Suppressor macrophage (primary cell): ENCODE measurements at places on chromosomes 1 and 21.

DNA sequence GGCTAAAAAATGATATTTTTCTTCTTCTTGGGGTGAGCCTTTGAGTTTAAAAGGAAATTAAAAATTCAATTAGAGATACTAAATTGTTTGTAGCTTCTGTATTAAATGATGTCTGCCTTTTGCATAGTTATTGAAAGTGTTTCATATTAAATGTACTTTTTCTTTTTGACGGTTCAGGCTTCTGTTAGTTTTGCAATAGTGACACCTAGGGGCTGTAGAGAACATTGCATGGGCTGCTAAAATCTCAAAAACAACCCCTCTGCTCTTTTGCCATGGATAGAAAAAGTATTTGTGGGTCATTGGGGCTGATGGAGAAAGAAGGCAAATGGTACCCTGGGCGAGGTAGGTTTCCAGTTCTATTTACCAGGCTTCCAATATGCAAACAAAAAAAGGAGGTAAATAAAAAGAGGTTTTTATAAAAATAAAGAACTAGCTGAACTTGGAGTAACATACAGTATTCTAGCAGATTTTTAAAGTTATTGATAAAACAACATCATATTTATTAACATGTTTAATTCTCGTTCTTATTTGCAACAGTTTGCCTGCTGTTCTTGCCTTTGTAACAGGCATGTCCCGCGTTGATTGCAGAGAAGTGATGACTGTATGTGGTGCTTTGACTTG is 115.4 kb upstream of the HOOK1 start:
- peak; percentile 85 for DNase-seq

GRCh38 chr1:17596186-17596585 is 56.7 kb downstream of the ARHGEF10L start:
- DNase-seq = no peak

- peak; percentile 67 for DNase-seq
Measured at GRCh38 chr1:111334169-111334568, 43.5 kb downstream of the CHIA start.

GRCh38 chr1:116808848-116809508 is 54.7 kb downstream of the CD2 start:
- no peak for DNase-seq

GRCh38 chr1:235999259-235999925 is 65.5 kb downstream of the NID1 start:
- DNase-seq = no peak

- no peak for DNase-seq
Measured at GRCh38 chr1:197041486-197042353, 25.3 kb downstream of the F13B start.

- DNase-seq = no peak
Measured at GRCh38 chr1:38088366-38088765, 41.8 kb upstream of the POU3F1 start.

GRCh38 chr1:1967879-1968278 is 35.7 kb downstream of the CFAP74 start:
- DNase-seq = no peak

DNA sequence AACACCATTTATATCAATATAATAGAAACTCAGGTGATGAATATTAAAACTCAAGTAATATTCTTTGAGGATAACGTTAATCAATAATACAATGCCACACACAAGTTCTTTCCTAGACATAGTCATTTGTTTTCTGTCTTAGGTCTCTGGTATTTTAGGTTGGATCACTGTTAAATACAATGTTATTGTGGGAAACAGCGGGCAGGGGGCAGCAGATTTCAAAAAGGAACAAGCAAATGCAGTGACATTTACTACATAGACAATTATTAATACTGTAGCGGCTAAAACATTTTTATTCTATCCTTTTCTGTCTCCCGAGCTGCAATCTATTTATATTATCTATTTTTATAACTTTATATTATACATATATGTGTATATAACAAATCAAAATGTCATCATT is 186.4 kb upstream of the ZNHIT6 start:
- DNase-seq = peak; percentile 58

DNA sequence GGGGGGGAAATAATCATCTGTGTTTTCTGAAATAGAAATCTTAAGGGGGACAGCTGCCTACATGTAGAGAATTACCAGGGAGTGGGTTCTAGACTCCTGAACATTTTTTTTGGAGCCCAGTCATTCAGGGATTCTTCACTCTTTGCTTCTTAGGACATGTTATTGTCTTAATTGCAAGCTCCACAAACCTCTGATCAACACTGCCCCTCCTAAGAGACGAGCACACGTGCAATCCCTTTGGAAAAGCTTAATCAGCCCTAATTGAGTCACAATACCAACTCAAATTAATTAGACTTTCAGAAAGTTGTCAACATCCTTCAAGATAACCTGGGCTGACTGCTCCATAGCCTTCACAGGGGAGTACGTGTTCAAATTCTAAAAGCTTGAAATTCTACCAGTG is 21.4 kb downstream of the RGS8 start:
- DNase-seq = no peak

DNA sequence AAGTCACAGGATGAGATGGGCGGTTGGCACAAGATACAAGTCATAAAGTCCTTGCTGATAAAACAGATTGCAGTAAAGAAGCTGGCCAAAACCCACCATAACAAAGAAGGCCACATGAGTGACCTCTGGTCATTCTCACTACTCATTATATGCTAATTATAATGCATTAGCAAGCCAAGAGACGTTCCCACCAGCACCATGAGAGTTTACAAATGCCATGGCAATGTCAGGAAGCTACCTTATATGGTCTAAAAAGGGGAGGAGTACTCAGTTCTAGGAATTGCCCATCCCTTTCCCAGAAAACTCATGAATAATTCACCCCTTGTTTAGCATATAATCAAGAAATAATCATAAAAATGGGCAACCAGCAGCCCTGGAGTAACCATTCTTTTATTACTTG is 74.9 kb upstream of the APP start:
- DNase-seq = no peak

DNA sequence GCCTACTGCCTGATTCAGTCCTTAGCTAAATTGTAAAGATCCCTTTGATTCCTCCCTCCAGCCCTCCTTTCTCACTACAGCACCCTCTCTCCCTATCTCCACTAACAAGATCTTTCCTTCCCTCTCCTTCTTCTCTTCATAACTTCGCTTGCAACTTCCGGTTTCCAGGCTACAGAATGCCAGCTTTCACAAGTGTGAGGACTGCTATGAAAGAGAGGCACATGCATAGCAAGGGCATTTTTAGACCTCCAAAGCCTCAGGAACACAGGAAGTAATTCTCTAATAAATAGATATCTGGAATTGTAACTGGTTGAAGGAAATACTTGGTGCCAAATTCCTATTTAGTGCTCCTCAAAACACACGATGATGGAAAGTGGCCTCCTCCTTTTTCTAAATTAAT is 196.7 kb downstream of the HLX start:
- peak; percentile 26 for DNase-seq

- DNase-seq = no peak
Measured at GRCh38 chr1:20115916-20116315, 3.4 kb downstream of the PLA2G2D start.

DNA sequence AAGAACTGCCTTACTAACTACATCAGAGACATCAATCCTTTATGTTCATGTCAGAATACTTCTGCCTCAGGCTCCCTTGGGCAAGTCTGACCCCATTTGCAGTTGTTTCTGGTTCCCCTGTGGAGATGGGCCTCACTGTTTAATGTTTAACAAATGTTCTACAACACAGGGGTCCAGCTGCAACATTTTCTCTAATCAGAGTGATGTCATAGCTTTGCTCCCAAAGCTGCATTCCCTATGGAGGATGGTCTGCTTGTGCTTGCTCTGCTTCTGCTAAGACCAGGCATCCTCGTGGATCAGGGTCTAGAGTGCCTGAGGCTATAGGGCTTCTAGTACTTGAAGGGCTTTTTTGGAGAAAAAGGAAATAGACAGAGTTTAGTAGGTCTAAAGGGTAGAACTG is 1071.2 kb downstream of the TTLL7 start:
- DNase-seq = no peak

DNA sequence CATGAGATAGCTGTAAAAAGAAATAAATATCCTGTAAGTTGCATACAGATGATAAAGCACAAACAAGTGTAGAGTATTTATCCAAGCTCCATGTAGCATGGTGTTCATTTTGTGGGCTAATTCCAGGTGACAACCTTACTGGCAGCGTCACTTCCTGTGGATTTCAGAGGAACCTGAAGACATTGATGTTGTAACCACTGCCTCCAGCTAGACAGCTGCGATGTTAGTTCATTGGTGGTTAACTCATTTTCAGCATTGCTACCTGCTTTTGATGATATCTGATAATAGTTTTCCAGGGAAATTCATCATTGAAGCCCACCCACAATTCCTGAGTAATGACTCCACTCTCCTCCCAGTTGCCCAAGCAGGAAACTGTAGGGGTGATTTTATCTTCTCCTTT is 3.0 kb downstream of the HSD3B1 start:
- DNase-seq = no peak

DNA sequence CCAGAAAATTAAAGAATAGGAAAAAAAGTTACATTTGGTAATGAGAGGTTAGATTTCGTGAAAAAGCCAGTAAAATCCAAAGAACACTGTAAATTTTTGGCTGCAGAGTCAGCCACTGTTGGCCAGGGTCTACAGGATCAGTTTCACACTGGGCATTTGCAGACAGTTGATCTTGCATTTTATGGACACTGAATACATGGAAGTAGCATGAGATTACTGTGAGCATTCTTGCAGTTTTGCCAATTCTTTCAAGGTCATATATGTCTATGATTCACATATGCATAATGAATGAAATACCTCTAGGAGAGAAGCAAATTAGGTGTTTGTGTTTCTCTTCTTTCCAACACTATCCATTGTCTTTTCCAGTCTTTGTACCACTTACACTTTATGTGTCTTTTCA is 200.8 kb upstream of the DPYD start:
- no peak for DNase-seq

DNA sequence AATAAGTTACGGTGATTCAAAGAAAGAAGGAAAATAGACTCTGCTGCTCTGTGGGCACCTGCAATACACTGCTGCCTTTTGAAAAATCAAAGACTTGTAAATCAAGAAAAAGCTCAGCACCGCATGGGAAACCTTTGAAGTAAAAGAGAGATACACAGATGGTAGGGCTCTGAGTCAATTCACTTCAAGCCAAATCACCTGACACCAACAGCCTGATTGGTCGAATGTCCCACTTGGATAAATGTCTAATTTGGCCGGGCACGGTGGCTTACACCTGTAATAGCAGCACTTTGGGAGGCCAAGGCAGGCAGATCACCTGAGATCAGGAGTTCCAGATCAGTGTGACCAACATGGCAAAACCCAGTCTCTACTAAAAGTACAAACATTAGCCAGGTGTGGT is 19.2 kb upstream of the RCAN3 start:
- DNase-seq = no peak

DNA sequence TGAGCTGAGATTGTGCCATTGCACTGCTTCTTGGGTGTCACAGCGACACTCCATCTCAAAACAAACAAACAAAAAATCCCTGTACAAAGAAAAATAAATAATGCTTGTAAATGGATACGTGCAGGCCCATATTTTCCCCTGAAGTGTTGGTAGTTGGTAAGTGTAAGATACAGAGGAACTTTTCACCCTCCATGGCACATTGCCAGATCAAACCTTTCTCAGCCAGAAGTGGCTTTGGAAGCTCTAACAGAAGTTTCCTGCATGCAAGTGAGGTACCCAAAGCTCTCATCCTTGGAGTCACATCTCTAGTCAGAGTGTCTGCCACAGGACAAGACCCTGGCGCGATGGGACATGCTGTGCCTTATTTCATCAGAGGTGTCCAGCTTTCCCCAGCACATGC is 7.3 kb downstream of the NDUFV3 start:
- DNase-seq = no peak

- DNase-seq = no peak
Measured at GRCh38 chr1:55049914-55050278, 10.5 kb downstream of the PCSK9 start.

- DNase-seq = no peak
Measured at GRCh38 chr1:229896306-229896705, 170.7 kb upstream of the GALNT2 start.

- DNase-seq = no peak
Measured at GRCh38 chr1:185646202-185646683, 87.9 kb upstream of the HMCN1 start.

DNA sequence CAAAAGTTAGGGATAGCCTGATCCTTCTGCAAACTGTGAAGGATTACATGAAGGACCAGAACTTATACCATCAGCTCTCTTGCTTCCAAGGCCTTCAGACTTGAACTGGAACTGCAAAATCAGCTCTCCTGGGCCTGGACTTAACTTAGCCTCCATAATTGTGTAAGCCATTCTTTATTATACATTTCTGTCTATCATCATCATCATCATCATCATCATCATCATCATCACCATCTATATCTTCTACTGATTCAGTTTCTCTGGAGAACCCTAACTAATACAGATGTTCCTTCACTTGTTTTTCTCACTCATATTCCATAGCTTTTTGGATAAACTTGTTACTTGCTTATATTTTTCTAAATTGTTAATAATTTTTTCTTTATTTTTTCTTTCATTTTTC is 50.0 kb downstream of the PAPPA2 start:
- DNase-seq = no peak

GRCh38 chr1:39183503-39184353 is 20.8 kb upstream of the MACF1 start:
- DNase-seq = peak; percentile 70

DNA sequence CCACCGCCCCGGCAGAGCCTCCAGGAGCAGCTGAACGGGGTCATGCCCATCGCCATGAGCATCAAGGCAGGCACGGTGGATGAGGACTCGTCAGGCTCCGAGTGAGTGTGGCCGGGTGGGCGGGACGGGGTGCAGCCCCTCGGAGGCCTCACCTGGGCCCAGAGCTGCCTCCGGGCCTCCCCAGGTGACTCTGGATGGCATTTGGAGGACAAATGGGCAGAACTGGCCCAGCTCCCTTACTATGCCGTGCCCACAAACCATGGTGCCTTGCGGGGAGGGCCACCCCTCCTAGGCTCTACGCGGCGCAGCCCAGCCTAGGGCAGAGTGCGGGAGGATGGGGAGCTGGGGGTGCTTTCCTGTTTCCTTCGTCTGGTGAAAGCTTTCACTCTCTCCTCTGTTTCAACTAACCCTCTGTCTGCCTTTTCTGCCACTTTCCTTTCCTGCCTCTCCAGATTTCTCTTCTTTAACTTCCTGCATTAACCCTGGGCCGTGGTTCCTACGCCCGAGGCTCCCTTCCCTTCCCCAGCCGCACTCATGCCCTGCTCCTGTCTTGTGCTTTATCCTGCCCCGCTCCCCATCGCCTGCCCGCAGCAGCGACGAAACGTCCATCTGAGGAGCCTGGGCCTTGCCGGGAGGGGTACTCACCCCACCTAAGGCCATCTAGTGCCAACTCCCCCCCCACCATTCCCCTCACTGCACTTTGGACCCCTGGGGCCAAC is 9.2 kb downstream of the PSRC1 start:
- DNase-seq = no peak

DNA sequence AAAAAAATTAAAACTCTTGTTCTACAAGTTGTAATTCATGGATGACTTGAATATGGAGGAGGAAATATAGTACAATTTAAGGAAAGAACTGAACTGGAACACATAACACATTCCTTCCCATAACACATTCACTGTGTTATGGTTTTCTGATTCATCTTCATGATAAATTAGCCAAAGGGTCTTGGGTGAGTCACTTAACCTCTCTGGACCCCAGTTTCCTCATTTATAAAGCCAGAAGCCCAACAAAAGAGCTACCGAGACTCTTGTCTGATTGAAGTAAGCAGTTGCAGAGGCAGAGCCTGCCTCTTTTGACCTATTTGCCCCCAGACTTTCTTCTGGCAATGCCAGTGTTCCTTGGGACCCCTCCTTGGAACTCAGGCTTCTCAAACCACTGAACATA is 161.9 kb upstream of the KCTD3 start:
- DNase-seq = no peak
